ENCODE measurements at places on chromosomes 7 and 10.
A peak's percentile ranks its signal among the peaks of the same experiment; 100 is the strongest.

- no peak for DNase-seq
Observed at GRCh38 chr7:28354601-28355402, 57.5 kb upstream of the CREB5 start.

DNA sequence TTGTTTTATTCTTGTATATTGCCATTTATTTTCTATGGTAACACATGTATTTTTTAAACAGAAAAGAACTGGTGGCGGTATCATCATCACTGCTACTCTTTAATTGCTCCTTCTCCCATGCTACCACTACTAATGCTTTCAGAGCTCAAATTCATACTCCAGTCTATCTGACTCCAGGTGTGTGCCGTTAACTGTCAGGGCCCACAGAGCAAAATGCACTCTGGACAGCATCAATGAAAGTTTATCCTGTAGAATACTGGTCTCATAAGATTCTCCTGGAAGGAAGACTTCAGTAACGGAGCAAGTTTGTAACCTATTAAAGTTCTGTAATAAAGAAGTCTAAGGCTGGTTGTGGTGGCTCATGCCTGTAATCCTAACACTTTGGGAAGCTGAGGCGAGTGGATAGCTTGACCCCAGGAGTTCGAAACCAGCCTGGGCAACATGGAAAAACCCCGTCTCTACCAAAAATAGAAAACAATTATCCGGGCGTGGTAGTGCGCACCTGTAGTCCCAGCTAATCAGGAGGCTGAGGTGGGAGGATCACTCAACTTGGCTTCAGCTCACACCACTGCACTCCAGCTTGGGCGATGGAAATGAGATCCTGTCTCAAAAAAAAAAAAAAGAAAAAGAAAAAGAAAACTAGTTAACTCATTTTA, 18.4 kb downstream of the ZNRF2 start:
- DNase-seq, result no peak

- no peak for DNase-seq
Observed at GRCh38 chr10:118712930-118713634, 41.7 kb downstream of the CACUL1 start.

DNA sequence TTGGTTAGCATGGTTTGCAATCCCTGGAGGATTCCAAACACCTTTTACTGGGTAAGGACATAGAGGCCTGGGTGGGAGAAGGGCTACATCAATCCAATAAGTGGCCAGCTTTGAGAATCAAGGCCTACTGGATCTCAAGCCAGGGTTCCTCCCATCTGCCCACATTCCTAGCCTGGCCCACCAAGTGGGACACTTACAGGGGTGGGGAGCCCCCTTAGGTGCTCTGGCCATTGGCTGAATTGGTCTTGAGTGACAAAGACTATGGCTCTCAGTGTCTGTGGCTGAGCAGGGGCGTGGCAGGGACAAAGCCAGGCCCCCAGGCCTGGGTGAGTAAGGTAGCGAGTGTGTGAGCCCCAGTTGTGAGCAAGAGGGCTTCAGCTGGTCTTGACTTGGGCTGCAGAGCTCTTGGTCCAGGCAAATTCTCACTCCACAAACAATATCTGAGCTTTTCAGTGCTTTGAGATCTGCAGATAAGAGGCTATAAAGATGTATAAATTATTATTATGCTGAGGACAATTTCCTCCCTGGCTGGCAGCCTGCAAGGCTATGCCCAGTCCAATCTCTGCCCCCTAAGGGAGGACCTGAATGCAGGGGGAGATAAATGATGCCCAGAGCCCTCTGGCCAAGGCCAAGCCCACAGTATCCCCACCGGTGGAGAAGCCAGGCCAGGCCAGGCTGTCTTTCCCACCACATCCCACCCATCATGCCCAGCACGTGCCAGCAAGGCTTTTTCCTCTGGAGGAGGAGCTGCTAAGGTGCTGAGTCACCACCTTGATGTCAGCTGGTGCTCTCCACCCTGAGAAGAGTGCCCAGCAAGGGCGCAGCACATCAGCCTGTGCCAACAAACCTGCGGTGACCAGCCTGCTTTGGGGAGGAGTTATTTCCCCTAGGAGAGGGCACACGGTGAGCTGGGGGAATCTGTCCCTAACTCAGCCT, 80.7 kb upstream of the DUSP5 start:
- DNase-seq, result no peak

DNA sequence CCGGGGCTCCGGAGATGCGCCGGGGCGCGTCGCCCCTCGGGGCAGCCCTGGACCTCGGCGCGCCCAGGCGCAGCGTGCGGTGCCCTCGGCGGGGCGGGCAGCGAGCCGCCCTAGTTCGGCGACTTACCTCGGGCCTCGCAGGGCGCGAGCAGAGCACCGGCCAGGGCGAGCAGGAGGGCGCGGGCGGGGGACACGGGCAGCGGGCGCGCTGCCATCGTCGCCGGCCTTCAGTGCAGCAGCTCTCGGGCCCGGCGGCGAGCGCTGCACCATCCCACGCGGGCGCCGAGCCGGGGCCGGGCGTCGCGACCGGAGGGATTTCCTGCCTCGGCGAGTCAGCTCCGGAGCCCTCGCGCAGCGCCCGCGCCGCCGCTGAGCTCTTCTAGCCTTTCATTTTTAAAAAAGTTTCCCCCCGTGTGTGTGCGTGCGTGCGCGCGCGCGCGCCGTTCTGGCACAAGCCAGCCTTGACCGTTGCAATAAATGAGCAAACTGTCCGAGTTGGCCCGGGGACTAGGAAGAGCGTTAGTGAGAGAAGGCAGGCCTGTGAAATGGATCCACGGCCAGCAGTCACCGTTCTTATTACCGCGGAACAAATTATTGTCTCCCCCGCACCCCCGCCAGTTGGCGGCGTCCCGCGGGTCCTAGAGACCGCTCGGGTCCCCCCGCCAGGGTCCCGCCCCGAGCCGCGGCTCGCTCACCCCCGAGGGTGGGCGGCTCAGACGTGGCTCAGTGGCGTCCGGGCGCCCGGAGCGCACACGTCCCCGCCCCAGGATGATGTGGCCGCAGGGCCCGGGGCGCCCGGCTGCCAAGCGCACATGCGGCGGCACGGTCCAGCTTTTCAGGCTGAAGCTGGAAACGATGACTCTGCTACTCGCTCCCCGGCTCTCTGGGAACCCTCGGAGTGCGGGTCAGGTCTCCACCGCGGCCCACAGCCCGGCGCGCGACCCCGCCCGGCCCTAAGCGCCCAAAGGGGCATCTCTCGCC, at the start of gene ADAM12:
TSS of gene ADAM12 (minus strand) at position 547 of the 981 bp plus-strand sequence. CDS start at position 215, 332 bp downstream.
- DNase-seq, result no peak

GRCh38 chr10:12902851-12903358, 98.6 kb downstream of the CCDC3 start:
- no peak for DNase-seq

- no peak for DNase-seq
Observed at GRCh38 chr10:100008142-100008522, 1.6 kb downstream of the DNMBP start.

DNA sequence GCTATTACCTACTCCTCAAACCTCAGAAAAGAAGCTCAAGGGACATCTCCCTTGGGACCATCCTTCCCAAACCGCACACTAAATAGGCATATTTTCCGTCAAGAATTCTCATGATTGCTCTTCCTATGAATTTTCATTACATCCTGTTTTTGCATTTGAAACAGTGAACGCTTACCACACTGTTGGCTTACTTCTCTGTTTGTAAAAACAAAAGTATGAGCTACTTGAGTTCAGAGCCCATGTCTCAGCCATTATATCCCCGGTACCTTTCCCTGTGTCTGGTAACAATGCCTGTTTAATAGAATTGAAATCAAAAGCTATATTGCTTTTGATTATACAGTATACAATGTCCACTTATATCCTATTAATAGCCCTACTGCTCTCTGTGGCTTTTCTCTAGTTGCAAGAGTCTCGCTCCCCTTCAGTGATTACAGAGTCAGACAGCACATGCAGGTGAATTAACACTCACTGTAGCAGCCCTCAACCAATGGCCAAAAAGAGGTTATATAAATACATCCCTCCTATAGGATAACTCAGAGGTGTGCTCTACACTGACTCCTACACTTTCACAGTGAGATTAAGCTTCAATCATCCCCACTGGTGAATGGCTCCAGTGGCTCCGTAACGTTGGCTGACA, 264.4 kb downstream of the SORCS1 start:
- no peak for DNase-seq

GRCh38 chr7:140059273-140060242, 3.2 kb downstream of the PARP12 start:
- DNase-seq, result no peak

DNA sequence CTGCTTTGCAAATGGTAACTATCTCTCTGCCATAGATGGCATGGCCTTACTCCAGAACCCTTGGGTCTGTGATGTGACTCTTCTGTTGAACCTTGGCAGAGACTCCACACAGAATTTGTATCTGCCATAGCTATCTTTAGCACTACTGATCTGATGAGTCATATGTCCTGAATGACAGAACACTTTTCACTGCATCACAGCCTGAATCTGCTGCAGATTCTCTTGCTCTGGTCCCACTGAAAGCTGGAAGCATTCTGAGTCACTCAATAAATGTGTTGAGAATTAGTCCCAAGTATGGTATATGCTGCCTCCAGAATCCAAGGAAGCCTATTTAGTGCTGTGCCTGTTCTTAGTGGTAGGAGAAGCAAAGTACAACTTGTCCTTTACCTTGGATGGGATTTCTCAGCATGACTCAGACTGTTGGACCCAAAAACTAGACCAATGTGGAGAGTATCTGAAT, 39.5 kb upstream of the ANKRD1 start:
- no peak for DNase-seq

- peak; percentile 33 for DNase-seq
Observed at GRCh38 chr7:117127585-117128168, 174.4 kb downstream of the ST7 start.

GRCh38 chr10:96379758-96380157, 21.0 kb upstream of the OPALIN start:
- DNase-seq, result no peak

DNA sequence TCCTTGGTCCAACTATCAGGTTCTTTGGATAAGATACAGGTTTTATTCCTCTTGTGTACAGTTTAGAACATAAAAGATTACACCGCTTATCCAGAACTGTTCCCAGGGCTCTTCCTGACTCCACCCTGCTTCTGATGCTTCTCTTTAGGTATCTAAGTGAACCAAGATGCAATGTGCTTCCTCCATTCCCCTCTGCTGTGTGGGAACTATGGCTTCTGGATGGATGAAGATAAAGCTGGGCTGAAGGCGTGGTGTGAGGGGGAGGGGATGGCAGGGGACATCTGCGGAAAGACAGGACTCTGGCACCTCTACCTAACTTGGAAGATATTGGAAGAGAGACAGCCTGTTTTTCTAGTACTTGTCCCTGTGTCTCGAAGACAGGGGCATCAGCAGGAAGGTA, 209.9 kb upstream of the TBX20 start:
- no peak for DNase-seq

GRCh38 chr10:24793648-24794379, 70.1 kb upstream of the ARHGAP21 start:
- DNase-seq, result no peak

DNA sequence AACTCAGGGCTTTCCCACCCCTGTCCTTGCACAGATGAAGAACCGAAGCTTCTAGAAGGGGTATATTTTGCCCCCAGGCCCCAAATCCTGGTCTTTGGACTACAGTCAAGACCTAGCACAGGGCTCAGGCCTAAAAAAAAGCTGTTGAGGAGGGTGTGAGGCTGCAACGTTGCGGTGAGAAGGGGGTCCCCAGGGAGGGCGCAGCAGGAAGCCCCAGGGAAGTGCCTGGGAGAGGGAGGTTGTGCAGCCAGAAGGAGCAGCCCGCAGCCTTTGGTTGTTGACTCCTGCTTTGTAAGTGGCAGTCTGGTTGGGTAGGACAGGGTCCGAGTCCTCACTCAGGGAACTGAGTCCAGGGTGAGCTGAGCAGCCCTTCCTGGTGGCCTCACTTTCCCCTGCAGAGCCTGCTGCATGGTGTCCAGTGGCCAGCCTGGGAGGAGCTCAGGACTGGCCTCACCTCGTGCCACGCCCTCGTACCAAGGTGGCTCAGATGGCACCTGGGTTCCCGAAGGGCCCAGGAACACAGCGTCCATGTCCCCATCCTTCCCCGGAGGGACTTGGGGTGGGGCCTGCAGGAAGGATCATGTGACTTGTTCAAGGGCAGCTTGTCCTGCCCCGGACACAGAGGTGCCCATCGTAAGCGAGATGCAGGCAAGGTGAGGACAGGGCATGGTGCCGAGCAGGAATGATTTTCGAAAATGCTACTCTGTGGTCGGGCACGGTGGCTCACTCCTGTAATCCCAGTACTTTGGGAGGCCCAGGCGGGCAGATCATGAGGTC, 166.4 kb upstream of the TNRC18 start:
- DNase-seq, result no peak

GRCh38 chr10:11057018-11057417, 39.3 kb downstream of the CELF2 start:
- DNase-seq, result no peak

DNA sequence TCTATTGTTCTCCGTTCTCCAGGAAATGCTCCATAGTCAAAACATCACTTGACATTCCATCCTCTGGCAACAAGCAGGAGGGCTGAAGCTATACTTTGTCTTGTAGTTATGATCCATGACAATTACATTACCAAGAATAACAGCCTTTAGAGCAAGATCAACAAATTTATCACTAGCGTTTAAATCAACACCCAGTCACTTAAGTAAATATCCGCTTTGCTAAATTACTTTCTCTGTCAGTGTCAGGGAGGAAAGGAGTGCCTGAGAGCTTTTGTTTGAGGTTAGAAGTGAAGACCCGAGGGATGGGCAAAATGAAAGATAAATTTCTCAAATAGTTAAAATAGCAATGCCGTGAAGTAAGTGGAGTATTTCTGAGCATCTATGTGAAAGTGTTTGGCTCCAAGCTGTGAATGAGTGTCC, 236.1 kb upstream of the BMPER start:
- DNase-seq, result no peak

GRCh38 chr10:72337039-72337629, 17.6 kb downstream of the DNAJB12 start:
- peak; percentile 66 for DNase-seq

GRCh38 chr7:115327326-115327725, 405.4 kb downstream of the MDFIC start:
- no peak for DNase-seq

DNA sequence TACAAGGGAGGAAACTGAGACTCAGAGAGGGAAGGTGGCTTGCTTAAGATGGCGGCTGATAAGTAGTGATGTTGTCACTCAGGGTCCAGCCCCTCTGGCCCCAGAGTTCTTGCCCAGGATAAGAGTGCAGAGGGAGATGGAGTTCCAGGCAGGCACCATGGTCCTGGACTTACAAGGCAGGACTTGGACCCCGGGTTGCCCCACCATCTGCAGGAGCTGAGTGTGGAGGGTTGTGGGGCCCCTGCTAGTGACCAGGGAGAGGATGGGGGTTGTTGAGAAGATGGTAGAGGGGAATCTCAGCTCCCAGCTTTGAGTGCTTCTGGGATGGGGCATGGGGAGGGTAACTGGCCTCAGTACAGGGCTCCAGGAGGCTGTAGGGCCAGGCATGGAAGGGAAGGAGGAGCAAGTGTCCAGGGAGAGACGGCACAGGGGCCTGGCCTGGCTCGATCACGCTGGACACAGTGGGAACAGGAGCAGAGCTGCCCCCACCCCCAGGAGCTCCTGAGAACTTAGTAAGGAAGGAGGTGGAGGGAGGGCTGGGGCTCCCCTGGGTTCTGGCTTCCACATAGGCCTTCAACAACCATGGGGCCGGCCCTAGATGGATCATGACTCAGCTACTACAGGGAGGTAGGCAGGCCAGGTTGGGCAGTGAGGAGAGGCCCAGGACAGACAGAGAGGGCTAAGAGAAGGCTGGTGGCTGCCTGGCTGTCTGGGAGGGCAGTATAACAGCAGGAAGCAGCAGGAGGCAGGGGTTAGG, 28.2 kb downstream of the PPIF start:
- no peak for DNase-seq

All from CD4-positive, alpha-beta T cell treated with Interleukin-4 for 1 hour (primary cell).